ENCODE measurements at places on chromosomes 6 and 20. TPM values are rescaled to one million over a fixed set of nuclear protein-coding genes. Genes with fewer than 3 reads are reported as not detected.
A peak's percentile ranks its signal among the peaks of the same experiment; 100 is the strongest.

GRCh38 chr20:37007898-37008649 is 56.6 kb upstream of the SAMHD1 start:
- DNase-seq: peak; percentile 17

DNA sequence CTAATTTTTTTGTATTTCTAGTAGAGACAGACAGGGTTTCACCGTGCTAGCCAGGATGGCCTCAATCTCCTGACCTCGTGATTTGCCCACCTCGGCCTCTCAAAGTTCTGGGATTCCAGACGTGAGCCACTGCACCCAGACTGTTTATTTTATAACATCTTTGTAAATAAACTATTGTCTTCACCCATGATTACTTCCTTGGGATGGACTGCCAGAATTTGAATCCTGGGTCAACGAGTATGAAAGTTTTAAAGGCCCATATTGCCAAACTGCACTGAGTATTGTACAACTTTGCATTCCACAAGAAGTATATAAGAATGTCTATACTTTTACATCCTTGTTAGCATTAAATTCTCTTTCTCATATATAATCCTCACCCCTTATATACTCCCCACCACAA is 38.6 kb downstream of the ZHX3 start:
- no peak for DNase-seq

GRCh38 chr6:35662999-35663398 is 25.7 kb downstream of the FKBP5 start:
- no peak for DNase-seq

DNA sequence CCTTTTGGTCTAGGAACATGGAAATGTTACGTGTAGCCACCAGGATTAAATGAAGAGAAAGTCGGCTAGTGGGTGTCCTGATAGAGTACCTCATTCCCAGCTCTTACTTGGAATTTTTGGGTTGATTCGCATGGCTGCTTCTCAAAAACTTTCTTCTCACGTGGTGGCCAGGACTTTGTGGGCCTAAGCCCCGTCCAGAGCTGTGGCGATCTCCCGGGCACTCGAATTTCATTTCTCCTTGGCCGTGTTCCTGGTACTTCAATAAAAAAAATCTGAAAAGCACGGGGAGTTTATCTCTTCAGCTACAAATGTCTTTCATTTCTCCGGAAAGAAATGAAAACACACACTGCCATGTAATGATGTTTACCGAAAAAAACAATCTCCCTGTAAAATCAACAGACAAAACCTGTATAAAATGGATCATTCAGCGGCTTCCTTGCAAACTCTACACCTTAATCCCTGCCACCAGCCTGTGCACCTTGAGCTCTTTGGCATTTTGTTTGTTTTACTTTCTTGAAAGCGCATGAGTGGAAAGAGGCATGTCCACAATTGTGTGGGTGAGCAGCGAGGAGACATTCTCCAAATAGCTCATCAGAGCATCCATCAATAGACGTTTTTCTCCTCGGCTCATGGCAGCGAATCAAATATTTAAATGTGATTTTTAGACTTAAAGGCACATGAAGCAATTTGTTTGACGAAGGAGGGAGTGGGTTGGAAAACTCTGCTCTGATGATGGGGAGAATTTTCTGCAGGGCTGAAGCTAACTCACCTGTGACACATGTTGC is 173.1 kb downstream of the TFAP2C start:
- no peak for DNase-seq

GRCh38 chr6:106918115-106918514 is 56.4 kb downstream of the CD24 start:
- no peak for DNase-seq

Gene SLC44A4
- total RNA-seq: 0.07 TPM

Gene PERP
- total RNA-seq: 90.5 TPM

Gene HFE
- total RNA-seq: 11.5 TPM

Gene HLA-G
- total RNA-seq: not detected

Gene FOXQ1
- 78.5 TPM for total RNA-seq

Gene PRIM2
- total RNA-seq: 14.8 TPM

Gene C6orf163
- 1.2 TPM for total RNA-seq

Gene VPS16
- total RNA-seq: 24.1 TPM

Measured in NCI-H460 (cell line).